ENCODE measurements at places on chromosomes 12 and 14.

- H3K4me1 ChIP-seq = no peaks in the 10 kb centered on the region
- DNase-seq = no peak
- H3K36me3 ChIP-seq = no peaks in the 10 kb centered on the region
- no peaks in the 10 kb centered on the region for H3K27me3 ChIP-seq
These were observed 56.4 kb downstream of the GLT1D1 start for GRCh38 chr12:128909653-128910052.

GRCh38 chr12:48882315-48882687, 16.6 kb upstream of the RND1 start:
- no peak for DNase-seq
- H3K4me1 ChIP-seq = no peaks in the 10 kb centered on the region

DNA sequence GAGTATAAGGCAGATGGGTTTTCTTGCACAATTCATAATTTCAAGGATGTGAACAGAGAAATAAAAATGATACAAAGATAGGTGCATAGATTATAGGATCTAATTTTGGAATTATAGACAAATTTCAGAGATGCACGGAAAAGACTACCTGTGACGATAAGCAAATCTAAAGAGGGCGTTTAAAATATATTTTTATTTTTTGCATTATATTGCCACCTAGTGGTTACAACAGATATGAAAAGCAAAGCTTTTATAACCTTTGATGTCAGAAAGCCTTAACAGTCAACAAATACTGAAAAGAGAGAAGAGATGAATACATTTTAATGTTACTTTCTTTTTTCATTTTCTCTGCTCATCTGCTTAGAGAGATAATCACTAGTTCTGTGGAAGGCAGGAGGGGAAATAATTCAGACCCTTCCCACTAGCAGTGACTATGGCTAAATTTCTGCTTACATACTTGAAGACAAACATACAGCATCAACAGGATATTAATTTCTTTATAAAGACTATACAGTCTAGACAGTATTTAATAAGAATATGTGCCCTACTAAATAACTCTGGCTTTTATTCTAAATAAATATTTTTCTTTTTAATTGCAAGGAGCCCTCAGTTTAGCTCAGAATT, 46.3 kb downstream of the NTS start:
- H3K27ac ChIP-seq = no peak overlapping the region
- no peak overlapping the region for H3K4me3 ChIP-seq
- H3K27me3 ChIP-seq = no peaks in the 10 kb centered on the region
- H3K36me3 ChIP-seq = no peaks in the 10 kb centered on the region
- DNase-seq = no peak

DNA sequence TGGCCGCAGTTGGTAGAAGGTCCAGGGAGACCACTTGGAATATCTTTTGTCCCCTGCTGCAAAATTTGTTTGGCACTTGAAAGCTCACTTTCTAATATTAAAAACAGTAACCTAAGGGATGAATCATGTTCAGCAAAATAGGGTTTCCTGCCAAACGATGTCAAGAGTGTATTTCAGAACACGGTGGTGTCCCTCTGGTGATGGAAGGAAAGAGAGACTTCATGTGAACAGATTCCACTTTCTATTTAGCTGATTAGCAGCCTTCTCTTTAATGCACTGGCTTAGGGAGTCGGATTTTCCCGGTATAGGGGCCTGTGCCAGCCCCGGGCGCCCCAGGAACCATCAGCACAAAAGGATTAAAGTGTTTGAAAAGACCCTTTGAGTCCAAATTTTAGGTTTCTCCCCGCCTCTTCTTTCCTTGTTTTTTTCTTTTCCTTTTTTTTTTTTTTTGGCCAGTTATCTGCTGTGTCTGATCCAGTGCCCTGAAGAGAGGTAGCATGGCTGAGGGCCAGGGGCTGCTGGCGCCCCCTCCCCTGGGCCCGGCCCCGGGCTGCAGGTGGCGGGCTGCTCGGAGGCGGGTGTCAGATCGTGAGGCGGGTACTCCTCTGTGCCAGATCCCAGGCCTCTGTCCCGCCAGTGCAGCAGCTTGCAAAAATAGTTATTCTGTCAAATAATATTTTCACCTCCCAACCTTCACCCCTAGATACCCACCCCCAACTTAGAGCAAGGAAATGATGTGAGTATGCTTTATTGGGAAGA, 88.3 kb downstream of the TESC start:
- H3K27me3 ChIP-seq = no peaks in the 10 kb centered on the region
- DNase-seq = no peak
- H3K27ac ChIP-seq = no peak overlapping the region
- H3K4me1 ChIP-seq = no peaks in the 10 kb centered on the region
- no peak overlapping the region for H3K4me3 ChIP-seq
- H3K36me3 ChIP-seq = no peaks in the 10 kb centered on the region

DNA sequence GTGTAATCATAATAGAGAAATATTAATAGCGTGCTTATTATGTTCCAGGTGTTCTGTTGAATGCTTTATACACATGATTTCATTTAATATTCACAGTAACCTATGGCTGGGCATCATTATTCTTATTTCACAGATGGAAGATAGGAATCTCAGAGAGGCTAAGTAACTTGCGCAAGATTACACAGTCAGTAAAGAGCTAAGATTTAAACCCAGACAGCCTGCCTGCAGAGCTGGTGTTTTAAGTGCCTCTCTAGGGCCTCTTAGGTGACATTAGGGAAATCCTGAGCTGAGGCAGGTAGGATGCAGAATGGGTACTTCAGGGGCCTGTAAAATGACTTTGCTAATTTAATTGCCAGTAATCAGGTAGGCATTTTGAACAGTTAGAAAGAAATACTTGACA, 18.5 kb upstream of the BHLHE41 start:
- no peak for DNase-seq
- H3K4me1 ChIP-seq = no peaks in the 10 kb centered on the region
- H3K36me3 ChIP-seq = no peaks in the 10 kb centered on the region
- H3K4me3 ChIP-seq = no peak overlapping the region
- no peaks in the 10 kb centered on the region for H3K27me3 ChIP-seq
- H3K27ac ChIP-seq = no peak overlapping the region

DNA sequence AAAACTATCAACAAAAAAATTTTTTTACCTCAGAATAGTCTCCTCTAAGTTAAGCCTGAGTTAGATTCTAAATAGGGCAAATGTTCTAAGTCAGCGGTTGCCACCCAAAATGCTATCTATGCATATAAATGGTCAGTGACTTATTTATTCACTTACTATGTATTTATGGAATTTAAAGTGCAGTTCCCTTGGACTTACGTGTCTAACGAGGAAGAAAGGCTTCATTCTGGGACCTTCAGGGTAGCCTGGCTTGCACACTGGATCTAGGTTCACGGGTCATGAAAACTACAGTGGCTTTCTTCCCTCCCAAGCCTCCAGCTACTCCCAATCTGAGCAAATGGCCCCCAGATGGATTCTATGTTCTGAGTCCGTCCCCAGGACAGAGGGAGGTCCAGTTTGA, 77.1 kb downstream of the ARF6 start:
- peaks cover 47% of the 10 kb centered on the region for H3K4me1 ChIP-seq
- H3K36me3 ChIP-seq = no peaks in the 10 kb centered on the region
- peak overlapping the region; percentile 47 for H3K27ac ChIP-seq
- DNase-seq = no peak

DNA sequence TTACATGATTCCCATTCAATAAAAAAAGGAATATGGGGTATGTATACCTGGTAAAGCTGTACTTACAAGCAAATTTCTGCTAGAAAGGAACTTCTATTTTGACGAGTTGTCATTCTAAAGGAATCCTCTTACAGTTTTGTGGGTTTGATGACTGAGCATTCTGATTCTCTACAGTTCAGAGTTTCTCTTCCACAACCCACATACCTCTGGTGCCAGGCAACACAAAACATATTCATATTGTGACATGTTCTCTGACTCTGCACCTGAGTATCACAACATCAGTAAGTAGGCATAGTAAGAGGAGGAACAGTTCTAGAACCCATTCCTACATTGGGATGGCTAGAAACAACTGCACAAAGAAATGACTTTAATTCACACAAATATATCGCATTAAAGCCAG, 636.6 kb downstream of the MED13L start:
- H3K4me3 ChIP-seq = no peak overlapping the region
- H3K27me3 ChIP-seq = no peaks in the 10 kb centered on the region

DNA sequence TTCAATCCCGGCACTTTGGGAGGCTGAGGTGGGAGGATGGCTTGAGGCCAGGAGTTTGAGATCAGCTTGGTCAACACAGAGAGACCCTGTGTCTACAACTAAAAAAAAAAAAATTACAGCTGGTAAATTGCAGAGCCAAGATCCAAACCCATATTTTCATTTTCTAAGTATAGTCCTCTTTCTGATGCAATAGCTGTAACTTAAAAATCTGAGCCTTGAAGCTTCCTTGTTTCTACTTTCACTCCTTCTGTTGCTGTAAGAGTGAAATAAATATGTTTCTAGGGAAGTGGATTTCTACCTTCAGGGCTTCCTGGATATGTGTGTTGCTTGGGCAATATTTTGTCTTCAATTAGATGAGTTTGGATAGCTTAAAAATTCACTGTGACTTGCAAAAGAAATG, 42.0 kb upstream of the PRICKLE1 start:
- no peaks in the 10 kb centered on the region for H3K27me3 ChIP-seq
- no peaks in the 10 kb centered on the region for H3K36me3 ChIP-seq
- H3K4me3 ChIP-seq = no peak overlapping the region
- DNase-seq = no peak

DNA sequence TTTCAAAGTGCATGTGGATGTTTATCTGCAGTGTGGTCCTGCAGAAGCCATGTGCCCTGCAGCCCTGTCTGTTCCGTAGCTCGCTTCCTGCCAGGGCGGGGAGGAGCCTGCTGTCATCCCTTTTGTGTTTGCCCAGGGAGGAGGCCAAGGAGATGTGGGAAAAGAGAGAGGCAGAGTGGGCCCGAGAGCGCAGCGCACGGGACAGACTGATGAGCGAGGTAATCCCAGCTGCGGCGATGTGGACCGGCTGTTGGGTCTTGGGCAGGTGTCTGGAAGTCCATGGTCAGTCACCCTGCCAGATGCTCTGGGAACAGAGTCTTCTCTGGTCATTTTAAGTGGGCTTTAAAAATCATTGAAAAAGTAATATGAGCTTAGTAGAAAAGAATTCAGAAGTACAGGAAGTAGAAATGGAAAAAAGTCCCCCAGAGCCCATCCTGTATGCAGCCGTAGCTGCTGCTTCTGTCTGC, 12.8 kb downstream of the TCHP start:
- DNase-seq = no peak
- H3K27me3 ChIP-seq = no peaks in the 10 kb centered on the region
- H3K4me3 ChIP-seq = no peak overlapping the region

Measured in CD8-positive, alpha-beta memory T cell (primary cell).